GM12891 (cell line): ENCODE measurements at places on chromosomes 11 and 22.

GRCh38 chr11:72840780-72841179 is 26.6 kb downstream of the ATG16L2 start:
- DNase-seq: no peak

DNA sequence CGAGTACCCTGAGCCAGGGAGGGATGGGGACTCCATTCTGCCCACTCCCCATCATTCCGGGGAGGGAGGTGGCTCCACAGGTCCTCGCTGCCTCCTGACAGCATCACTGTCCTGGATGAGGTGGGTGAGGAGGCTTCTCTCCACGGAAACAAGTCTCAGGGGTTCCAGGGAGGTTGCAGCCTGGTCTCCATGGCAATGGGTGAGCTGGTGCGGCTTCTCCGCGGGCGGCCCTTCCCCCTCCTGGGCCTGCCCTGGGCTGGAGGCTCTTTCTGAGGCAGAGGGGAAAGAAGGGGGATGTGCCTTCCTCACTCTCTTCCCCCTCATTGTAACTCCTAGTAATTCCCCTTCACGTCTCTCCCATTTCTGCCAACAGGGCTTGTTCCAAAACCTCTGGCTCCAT is 37.1 kb upstream of the PARVG start:
- DNase-seq: no peak

DNA sequence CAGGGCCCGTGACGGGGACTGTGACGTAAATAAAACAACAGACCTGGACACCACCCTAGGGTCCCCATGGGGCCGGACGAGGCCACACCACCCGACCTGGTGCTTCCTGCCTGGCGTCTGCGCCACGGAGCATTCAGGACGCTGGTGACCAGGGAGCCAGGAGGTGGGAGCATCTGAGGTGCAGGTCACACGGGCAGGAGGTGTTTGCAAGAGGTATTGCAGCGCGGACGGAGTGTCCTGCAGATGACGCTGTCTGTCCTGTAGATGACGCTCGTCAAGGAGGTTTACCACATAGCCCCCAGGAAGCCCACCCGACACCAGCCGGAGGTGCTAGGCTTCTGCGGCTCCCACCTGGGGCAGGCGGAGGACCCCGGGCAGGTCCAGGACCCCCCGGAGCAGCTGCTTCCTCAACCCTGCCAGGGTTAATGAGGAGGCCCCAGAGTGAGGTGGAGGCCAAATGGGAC is 986 bp upstream of the MUC5B start:
- DNase-seq: no peak

- no peak for DNase-seq
Measured at GRCh38 chr11:86058360-86058759, 10.5 kb downstream of the PICALM start.

DNA sequence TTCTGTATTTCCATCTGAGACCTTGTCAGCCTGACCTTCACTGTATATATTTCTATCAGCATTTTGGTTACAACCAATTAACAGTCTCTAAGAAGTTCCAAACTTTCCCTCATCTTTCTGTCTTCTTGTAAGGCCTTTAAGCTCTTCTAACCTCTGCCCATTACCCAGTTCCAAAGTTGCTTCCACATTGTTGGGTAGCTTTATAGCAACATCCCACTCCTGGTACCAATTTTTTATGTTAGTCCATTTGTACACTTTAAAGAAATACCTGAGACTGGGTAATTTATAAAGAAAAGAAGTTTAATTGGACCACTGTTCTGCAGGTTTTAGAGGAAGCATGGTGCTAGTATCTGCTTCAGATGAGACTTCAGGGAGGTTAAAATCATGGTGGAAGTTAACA is 1979.7 kb upstream of the RAG2 start:
- DNase-seq: no peak

- DNase-seq: peak; percentile 62
Measured at GRCh38 chr22:39622881-39623367, 52.4 kb downstream of the CACNA1I start.

DNA sequence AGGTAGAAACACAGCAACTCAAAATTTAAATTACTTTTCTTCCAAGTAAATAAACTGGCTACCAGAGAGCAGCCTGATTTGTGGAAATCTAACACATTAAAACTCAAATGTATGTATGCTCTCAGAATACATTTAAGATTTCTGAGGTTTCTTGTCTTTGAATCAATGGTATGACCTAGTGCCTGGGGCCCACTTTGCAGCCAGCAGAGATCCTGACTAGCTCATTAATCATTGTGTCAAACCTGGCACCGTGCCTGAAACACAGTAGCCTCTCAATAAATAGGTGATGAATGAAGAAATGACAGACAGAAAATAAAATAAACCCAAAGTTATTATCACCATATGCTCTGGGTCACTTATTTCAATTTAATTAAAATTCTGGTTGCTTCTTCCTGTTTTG is 176.2 kb upstream of the FAT3 start:
- DNase-seq: no peak

GRCh38 chr11:8596504-8597046 is 2.5 kb upstream of the STK33 start:
- DNase-seq: no peak
